Activated CD4-positive, CD25-positive, alpha-beta regulatory T cell (primary cell): ENCODE measurements at places on chromosomes 11 and 22.

GRCh38 chr11:118651820-118652219, 27.6 kb downstream of the TREH start:
- no peak for DNase-seq

DNA sequence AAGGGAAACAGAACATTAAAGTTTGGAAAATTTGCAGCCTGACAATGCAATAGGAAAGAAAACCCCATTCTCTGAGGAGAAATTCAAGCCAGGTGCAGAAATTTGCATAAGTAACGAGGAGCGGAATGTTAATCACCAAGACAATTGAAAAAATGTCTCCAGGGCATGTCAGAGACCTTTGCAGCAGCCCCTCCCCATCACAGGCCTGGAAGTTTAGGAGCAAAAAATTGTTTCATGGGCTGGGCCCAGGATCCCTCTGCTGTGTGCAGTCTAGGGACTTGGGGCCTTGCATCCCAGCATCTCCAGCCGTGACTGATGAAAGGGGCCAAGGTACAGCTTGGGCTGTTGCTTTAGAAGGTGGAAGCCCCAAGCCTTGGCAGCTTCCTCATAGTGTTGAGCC, 780.2 kb downstream of the LRRC4C start:
- DNase-seq: no peak

- DNase-seq: no peak
Measured at GRCh38 chr11:70517988-70518907, 119.9 kb downstream of the CTTN start.

DNA sequence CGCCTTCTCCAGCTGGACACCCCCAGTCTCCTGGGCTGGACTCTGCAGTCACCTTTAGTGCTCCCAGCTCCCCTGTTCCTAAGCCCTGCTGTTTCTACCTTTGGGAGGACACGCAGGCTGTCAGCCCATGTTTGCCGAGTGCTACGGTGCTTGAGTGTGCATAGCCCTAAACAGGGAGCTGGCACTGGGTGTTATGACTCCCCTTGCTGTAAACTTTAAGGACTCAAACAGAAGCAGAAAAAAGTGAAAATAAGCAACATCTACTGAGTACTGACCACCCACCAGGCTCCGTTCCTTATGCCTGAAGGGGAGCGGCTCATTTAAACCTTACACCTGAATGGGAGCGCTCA, 7.3 kb upstream of the APOBEC3B start:
- no peak for DNase-seq

DNA sequence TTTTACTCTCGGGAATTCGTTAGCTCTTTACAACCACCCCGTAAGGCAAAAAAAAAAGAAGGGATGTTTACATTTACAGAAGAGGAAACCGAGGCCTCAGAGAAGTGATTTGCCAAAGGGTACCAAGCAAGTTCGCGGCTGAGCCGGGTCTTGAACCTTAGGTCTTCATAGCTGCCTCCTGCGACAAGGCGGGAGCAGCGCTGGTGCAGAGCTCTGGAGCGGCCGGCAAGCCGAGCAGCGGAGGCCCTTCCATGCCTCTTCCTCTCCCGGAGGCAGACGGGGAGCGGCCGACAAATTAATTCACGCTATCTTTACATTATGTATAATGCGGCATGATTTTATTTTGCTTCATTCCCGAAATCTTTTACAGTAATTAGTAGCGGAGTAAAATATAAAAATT, 536.3 kb downstream of the INSC start:
- no peak for DNase-seq

DNA sequence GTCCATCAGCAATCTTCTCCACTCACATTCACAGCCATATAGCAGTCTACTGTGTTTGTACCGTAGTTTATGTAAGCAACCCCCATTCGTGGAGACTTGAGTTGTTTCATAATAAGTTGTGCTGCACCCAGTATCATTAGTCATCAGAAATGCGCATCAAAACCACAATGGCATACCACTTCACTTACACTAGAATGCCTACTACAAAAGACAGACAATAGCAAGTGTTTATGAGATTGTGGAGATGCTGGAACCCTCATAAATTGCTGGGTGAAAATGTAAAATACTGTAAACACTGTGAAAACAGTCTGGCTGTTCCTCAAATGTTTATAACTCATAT, 133.3 kb downstream of the ATXN10 start:
- DNase-seq: no peak

DNA sequence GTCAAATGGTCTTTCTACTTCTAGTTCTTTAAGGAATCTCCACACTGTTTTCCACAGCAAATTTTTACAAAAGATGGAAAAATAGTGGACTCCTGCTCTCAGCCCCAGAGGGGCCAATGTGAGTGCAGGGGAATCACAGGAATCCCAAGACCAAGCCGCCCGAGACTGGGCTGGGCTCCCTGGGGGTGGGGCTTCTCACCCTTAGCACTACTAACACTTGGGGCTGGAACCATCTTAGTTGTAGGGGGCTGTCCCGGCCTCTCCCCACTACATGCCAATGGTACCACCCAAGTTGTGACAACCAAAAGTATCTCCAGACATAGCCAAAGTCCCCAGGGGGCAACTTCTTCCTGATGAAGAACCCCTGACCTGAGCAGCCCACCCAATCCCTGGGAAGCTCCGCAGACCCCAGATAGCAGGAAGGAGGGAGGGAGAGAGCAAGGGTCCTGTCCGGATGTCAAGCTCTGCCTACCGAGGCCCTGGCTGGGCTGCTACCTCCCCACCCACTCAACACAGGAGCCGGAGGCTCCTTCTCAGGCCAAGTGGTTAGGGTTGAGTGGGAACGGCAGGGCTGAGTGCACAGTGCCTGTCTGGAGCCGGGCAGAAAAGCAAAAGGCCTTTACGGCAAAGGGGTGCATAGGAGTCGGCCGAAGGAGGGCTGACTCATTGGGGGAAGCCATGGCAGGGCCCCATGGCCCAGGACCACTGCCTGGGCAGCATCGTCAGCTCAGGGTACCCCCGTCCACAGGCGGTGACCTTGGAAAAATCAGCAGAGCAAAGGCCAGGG, 122.5 kb upstream of the FGF3 start:
- DNase-seq: no peak

DNA sequence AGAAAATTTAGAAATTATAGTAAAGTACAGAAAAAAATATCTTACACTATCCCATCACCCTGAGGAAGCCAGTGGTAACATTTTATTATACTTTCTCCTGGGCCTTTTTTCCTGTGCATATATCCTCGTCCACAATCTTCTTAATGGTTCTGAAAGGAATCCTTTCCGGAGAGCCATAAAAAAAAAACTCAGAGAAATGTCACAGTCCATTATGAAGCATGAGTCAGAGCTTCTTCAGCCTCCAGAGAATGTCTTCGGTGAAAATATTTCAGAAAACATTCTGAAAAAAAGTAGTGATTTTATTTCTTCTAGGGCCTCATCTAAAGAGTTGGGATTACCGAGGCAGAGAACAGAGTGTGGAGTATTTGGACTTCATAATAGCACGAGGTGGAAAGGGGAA, 163.4 kb downstream of the INSC start:
- no peak for DNase-seq

DNA sequence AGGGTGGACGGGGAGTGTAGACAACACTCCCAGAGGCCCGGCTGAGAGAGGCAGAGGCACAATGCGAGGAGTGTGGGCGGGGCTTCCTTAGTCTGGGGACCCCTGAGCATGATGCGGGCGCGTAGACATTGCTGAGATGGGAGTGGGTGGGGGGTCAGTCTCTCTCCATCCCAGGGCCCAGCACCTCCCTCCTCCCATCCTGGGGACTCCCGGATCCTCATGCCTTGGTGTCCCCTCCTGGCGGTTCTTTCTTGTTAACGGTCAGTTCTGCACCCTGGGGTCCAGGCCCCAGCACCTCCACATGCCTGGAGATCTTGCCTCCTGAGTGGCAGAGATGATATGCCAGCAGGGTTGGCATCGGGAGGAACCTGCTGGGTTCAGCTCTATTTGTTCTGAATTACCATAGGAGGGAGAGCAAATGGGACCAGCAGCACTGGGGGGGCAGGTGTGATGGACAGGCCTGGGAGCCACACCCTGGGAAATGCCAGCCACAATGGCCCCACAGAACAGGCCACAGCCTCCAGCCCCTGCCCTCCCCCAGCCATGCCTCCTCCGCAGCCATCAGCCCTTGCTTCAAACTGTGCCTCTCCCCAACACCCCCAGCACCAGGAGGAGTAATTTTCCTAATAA, 55.7 kb downstream of the RTL6 start:
- no peak for DNase-seq

DNA sequence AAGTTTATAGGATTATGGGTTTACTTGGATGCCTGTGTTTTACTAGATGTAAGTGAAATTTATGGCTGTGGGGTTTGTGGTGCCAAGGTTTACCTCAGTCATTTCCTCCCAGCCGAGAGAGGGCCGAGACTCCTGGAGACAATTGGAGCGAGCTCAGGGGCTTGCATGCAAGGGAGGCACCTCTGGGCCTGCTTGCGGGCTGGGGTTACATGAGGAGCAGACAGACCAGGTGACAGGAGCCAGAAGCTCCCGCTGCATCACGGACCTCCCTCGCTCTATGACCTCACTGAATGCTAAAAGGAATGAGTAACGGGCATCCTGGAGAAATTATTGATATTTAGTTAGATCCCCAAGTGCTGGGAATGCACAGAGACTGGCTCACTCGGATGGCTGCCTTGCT, 275.2 kb upstream of the KIRREL3 start:
- DNase-seq: no peak

- DNase-seq: peak; percentile 74
Measured at GRCh38 chr11:59053387-59053786, 32.7 kb upstream of the GLYATL1B start.

DNA sequence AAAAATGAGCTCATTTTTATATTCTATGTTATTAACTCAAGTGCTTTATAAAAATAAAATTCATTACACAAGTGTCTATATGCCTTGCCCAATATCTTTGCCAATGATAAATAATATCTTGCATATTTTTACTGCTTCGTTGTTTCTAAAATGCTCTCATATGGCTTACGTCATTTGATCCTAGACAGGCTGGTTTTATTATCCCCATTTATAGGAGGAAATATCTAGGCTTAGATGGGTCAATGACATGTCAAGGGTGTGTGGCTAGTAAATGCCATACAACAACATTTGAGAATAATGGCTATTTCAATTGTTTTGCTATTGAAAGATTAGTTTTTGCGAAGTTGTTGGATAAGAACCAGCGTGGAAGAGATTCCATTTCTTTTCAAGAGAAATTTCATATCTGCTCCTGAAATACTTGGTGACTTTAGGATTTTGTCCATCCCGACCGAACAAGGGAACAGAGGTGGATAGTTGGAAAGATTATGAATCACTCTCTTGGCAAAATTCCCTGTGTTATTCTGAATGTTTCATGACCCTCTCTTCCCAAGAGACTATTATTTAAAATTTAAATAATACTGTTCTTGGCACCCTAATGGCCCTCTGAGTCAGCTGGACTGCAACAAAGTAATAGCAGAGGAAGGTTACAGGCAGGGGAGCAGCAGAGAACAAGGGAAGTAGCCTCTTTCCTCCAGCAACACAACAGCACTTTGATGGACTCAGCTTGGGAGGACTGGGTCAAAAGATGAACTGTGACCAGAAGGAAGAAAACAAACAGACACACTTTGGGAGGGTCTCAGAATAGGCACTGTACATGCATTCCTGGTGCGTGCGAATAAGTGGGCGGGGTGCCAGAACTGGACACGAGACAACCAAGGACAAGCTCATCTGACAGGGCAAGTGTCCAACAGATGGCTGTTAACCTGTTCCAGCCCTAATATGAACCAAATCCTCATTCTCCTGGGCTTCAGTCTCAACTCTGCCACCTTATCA, 94.5 kb downstream of the ME3 start:
- DNase-seq: no peak

DNA sequence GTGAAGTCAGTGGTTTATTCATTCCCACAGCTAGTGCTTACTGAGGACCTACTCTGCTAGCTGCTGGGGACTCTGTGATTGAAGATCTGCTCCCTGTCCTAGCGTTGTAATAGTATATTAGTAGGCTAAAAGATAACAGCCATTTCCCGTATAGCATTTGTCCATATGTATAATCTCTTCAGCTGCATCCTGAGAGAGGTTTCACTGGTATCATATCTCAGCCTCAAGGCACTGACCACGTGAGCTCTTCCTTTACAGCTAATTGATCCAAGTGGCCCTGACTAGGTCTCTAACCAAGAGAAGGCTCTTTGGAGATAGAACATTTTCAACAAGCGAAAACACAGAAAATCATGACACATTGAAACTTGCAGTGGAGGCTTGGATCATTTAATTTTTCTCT, 110.2 kb downstream of the APIP start:
- DNase-seq: no peak

DNA sequence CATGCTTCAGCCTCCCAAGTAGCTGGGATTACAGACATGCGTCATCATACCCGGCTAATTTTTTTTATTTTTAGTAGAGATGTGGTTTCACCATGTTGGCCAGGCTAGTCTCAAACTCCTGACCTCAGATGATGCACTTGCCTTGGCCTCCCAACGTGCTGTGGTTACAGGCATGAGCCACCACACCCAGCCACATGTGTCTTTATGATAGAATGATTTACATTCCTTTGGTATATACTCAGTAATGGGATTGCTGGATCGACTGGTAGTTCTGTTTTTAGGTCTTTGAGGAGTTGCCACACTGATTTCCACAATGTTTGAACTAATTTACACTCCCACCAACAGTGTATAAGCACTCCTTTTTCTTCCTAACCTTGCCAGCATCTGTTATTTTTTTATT, 276.2 kb downstream of the METTL15 start:
- DNase-seq: no peak

- DNase-seq: no peak
Measured at GRCh38 chr11:11117730-11118129, 235.3 kb downstream of the CSNK2A3 start.

GRCh38 chr11:129790106-129790505, 25.5 kb upstream of the TMEM45B start:
- DNase-seq: no peak

DNA sequence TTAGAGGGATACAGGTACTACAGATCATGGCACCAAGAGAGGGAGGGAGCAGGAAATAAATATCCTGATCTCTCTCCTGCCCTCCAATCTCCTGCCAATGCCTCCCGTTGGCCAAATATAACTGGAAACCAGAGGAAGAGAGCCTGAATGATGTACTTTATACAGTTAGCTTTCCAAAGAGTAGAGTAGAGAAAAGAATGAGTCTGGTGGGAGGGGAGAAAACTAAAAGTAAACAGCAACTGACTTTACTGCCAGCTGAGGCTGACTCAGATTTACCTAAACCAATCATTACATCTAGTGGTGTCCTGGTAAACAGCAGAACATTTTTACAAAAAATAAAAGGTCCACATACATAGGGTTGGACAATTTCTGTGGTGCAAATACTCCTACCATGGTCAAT, 5.1 kb downstream of the MPZL3 start:
- DNase-seq: no peak

GRCh38 chr11:119779195-119780071, 50.4 kb upstream of the NECTIN1 start:
- no peak for DNase-seq

- DNase-seq: no peak
Measured at GRCh38 chr22:49047447-49047846, 780.2 kb downstream of the BRD1 start.

GRCh38 chr11:69209038-69209350, 53.3 kb downstream of the SMIM38 start:
- DNase-seq: no peak

DNA sequence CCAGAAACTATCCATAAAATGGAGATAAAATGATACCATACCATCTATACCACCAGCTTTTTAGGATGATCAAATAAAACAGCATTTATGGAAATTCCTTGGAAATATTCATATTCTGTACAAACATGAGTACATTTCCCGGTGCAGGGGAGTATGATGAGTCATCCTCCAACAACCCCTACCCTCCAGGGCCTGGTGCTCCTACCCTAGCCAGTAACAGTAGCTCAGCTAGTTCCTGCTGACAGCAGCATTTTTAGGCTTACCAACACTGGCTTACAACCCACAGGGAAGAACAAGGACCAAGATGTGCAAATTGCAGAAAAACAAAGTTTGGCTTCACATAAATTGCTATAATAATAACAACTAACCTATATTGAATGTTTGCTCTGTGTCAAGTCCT, 406.2 kb upstream of the CADM1 start:
- DNase-seq: no peak
